Glutamatergic neuron (in vitro differentiated cells): ENCODE measurements at places on chromosomes 4 and X. TPM values are rescaled to one million over a fixed set of nuclear protein-coding genes. Genes with fewer than 3 reads are reported as not detected.
A peak's percentile ranks its signal among the peaks of the same experiment; 100 is the strongest.

DNA sequence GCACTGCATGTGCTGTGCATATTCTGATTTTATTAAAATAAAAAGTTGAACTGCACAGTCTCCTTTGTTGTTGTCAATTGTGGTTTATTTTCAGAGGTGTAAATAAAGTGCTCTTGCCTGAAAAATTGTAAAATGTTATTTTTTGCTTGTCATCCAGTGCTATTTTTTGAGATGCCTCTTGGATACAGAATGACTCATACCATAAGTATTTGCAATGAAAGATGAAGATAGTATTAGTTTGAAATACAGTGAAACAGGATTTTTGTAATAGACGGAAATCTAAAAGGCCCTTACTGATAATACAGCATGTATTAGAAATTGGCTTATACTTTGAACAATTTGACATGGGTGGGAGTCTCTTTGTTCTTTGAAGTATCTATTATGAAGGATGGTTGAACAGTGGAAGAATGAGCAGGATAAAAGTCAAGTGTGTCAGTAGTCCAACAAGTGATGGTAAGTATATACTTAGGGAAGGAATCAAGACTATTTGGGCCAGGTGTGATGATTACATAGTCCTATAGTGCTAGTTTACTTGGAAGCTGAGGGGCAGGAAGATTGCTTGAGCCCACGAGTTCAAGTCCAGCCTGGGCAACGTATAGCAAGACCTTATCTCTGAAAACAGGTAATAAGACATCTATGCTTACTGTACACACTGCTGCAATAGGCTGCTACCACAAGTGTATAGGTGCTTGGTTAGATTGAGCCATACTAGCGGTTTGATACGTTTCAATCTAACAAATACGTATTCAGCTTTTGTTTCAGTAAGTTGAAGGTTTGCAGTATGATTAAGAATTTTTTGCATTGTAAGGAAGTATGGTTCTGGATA is 16.4 kb downstream of the DDX3X start:
- peak overlapping the region; percentile 52 for H3K4me3 ChIP-seq
- no peaks in the 10 kb centered on the region for H3K36me3 ChIP-seq
- H3K27me3 ChIP-seq, result no peaks in the 10 kb centered on the region
- no peak overlapping the region for H3K27ac ChIP-seq
- DNase-seq, result no peak
- no peaks in the 10 kb centered on the region for H3K4me1 ChIP-seq

- H3K36me3 ChIP-seq, result peaks cover 17% of the 10 kb centered on the region
- no peak overlapping the region for H3K27ac ChIP-seq
- H3K27me3 ChIP-seq, result peaks cover 1% of the 10 kb centered on the region
- H3K4me1 ChIP-seq, result no peaks in the 10 kb centered on the region
Measured at GRCh38 chr4:187491959-187492358, 503.6 kb upstream of the ZFP42 start.

DNA sequence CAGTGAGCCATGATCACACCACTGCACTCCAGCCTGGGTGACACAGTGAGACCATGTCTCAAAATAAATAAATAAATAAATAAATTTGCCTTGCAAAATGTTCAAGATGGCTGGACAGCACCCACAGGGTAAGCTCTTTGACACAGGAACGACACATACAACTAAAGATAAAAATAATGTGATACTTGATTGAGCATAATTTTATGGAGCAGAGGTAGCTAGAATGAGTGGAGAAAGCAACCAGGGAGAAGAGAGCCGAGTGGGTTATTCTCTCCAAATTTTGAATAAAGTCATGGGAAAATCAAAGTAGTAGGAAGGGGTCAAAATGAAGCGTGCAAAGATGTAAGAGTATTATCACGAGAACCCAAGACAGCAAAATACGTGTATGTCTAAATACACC is 121.5 kb downstream of the IRF2 start:
- DNase-seq, result no peak
- H3K36me3 ChIP-seq, result no peaks in the 10 kb centered on the region
- H3K4me1 ChIP-seq, result peaks cover 13% of the 10 kb centered on the region
- no peak overlapping the region for H3K27ac ChIP-seq
- H3K27me3 ChIP-seq, result peaks cover 5% of the 10 kb centered on the region
- H3K4me3 ChIP-seq, result no peak overlapping the region

DNA sequence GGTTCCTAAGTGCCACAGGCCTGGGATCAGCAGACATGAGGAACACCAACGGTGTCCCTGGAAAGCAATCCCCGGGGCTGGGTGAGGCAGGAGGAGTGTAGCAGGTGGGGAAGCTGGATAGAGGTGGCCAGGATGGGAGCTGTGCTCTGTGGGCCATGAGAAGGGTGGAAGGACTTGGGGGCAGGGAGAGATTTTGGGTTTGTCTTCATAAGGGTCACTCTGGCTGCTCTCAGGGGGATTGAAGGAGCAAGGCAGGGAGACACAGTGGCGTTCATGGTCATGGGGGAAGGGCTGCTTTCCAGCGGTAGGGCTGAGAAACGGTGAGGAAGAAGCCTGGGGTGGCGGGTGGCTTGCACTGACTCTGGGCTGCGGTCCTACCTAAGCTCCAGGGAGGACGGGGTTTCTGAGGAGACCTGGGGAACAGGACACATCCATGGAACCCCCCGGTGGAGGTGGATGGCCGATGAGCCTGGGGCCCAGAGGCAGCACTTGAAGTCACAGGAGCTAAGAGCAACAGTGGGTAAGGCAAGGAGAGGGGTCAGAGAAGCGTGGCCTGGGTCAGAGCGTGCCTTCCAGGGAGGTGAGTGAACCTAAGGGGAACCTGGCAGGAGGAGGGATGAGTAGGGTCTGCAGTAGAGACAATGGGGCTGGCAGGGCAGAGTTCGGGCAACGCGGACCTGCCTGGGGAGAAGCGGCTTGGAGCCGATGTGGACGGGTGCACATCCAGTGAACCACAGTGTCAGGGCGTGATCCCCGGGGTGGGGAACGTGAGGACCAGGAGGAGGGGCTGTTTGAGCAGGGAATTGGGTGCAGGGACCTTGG is 12.4 kb upstream of the CTBP1 start:
- peaks cover 3% of the 10 kb centered on the region for H3K27me3 ChIP-seq
- H3K4me1 ChIP-seq, result peaks cover 5% of the 10 kb centered on the region
- no peak for DNase-seq

DNA sequence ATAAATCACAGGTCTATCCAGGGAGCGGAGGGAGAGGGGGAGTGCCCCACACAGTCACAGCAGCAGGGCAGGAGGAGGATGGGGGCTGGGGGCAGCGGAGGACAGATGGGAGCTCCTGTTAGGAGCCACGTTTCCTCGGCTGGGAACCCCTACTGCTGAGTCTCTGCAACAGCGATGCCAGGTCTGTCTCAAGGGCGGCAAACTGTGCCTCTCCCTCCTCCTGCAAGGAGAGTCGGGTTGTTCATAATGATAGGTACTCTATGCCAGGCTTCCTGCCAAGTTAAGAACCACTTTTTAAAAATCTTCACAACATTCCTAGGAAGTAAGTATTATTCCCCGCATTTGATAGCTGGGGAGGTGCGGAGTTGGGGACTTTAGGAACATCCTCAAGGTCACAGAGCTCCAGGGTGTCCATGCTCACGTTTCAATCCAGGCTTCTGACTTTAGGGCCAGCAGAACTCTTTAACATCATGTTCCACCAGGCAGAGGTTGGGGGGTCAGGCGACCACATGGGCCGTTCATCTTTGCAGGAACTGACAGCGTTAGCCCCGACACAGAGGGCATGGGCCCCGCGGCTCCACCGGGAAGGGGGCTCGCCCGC is 98.3 kb upstream of the MAML3 start:
- H3K27ac ChIP-seq, result peak overlapping the region; percentile 94
- peak overlapping the region; percentile 85 for H3K4me3 ChIP-seq
- peaks cover 8% of the 10 kb centered on the region for H3K27me3 ChIP-seq

- H3K27ac ChIP-seq, result no peak overlapping the region
- no peaks in the 10 kb centered on the region for H3K4me1 ChIP-seq
- H3K4me3 ChIP-seq, result no peak overlapping the region
- H3K27me3 ChIP-seq, result no peaks in the 10 kb centered on the region
- no peaks in the 10 kb centered on the region for H3K36me3 ChIP-seq
- no peak for DNase-seq
Measured at GRCh38 chr4:109981936-109982335, 69.3 kb downstream of the EGF start.

DNA sequence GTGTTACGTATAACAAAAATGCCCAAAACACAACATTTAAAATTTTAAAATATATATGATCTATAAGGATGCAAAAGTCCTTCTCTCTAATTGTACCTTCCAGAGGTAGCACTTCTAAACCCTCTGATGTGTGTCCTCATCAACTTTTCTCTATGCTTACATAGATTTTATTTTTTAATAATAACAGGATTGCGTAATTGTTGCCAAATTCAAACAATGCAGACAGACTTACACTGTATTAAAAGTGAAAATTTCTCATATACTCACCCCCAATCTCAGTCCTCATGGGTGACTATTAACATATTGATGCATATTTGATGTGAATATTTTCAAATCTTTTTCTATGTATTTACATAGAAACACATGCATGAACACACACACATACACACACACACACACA is 144.0 kb downstream of the RBMX2 start:
- H3K4me1 ChIP-seq, result no peaks in the 10 kb centered on the region
- H3K27ac ChIP-seq, result no peak overlapping the region
- no peaks in the 10 kb centered on the region for H3K27me3 ChIP-seq
- no peaks in the 10 kb centered on the region for H3K36me3 ChIP-seq
- no peak overlapping the region for H3K4me3 ChIP-seq
- DNase-seq, result no peak

DNA sequence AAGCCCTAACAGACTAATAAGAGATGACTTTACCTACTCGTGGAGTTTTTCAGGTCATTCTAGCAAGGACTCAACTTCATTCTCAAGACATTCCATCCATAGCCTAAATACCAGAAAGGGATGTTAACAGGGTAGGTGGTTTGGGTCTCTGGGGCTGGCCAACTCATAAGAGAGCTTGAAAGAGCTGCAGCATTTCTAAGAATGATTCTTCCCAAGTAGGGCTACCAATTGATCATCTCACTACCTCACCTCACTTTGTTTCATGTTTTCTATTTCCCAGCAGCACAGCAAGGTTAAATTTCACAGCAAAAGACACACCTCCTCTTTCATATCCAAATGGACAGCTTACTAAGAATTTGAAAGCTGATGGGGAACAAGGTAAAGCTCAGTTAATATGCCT is 614.8 kb upstream of the DIPK2B start:
- H3K36me3 ChIP-seq, result no peaks in the 10 kb centered on the region
- peaks cover 10% of the 10 kb centered on the region for H3K4me1 ChIP-seq
- H3K27ac ChIP-seq, result no peak overlapping the region
- DNase-seq, result no peak
- H3K4me3 ChIP-seq, result no peak overlapping the region

GRCh38 chr4:100889401-100889800 is 371.6 kb upstream of the EMCN start:
- H3K27me3 ChIP-seq, result no peaks in the 10 kb centered on the region
- no peak overlapping the region for H3K4me3 ChIP-seq
- no peaks in the 10 kb centered on the region for H3K36me3 ChIP-seq
- H3K27ac ChIP-seq, result no peak overlapping the region
- no peaks in the 10 kb centered on the region for H3K4me1 ChIP-seq

Gene CLTRN
- 0.27 TPM for total RNA-seq

Gene PRR27
- not detected for total RNA-seq

Gene SULT1B1
- total RNA-seq, result 0.10 TPM

Gene POF1B
- not detected for total RNA-seq

Gene PPARGC1A
- total RNA-seq, result 13.4 TPM
